ENCODE measurements at places on chromosomes 2 and 18.

DNA sequence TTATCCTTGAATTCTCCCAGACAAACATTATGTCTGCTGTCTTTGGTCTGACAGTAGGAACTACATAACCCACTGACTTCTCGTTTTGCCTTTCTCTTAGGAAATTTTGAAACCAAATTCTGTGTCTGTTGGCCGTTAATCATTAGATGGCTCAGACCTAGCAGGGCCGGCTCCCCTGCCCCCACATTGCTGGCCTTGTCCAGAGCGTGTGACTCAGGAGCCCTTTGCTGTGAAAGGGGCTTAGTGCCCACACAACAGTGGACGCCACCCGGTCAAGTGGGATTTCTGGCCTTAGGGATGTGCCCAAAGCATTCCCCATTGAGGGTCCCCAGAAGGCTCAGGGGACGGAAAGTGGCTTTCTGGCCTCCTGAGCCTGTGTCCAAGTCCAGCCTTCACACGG lies 137.5 kb downstream of the CTIF start:
- no peaks in the 10 kb centered on the region for H3K27me3 ChIP-seq
- H3K27ac ChIP-seq = no peak overlapping the region
- H3K36me3 ChIP-seq = peaks cover 4% of the 10 kb centered on the region

GRCh38 chr2:156687715-156688114 lies 251.5 kb downstream of the GPD2 start:
- DNase-seq = no peak
- no peaks in the 10 kb centered on the region for H3K36me3 ChIP-seq
- H3K27me3 ChIP-seq = peaks cover 4% of the 10 kb centered on the region

DNA sequence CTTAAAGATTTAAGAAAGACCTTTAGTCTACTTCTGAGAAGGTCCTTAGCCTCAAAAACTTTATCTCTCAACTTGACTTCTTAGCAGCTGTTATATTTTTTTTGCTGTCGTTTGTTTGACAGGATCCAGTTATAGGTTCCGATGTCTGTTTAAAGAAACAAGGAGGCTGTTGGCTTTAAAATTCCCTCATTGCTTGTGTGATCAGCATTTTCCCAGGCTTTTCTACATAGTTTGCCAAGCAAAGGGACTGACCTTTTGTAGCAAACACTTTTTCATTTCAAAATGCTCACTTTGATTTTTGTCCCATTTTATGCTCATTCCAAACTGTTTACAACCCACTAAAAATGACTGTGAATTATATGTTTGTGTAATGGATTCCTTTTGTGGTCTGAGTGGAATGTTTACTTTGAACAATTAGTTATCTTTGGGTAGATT lies 394.9 kb downstream of the ARHGAP15 start:
- no peaks in the 10 kb centered on the region for H3K27me3 ChIP-seq
- no peak overlapping the region for H3K27ac ChIP-seq
- DNase-seq = no peak
- H3K36me3 ChIP-seq = peaks cover 30% of the 10 kb centered on the region
- peaks cover 11% of the 10 kb centered on the region for H3K4me1 ChIP-seq

GRCh38 chr18:37836071-37836970 lies 270.7 kb upstream of the CELF4 start:
- H3K4me3 ChIP-seq = no peak overlapping the region
- DNase-seq = no peak
- H3K27ac ChIP-seq = no peak overlapping the region
- no peaks in the 10 kb centered on the region for H3K27me3 ChIP-seq

- DNase-seq = no peak
- H3K36me3 ChIP-seq = peaks cover 20% of the 10 kb centered on the region
- no peak overlapping the region for H3K27ac ChIP-seq
- H3K4me3 ChIP-seq = no peak overlapping the region
- peaks cover 29% of the 10 kb centered on the region for H3K4me1 ChIP-seq
Measured at GRCh38 chr2:100073110-100073509, 69.3 kb downstream of the AFF3 start.

- H3K36me3 ChIP-seq = no peaks in the 10 kb centered on the region
- H3K4me1 ChIP-seq = no peaks in the 10 kb centered on the region
- no peaks in the 10 kb centered on the region for H3K27me3 ChIP-seq
- no peak overlapping the region for H3K27ac ChIP-seq
Measured at GRCh38 chr18:67766930-67767329, 250.4 kb upstream of the DSEL start.

DNA sequence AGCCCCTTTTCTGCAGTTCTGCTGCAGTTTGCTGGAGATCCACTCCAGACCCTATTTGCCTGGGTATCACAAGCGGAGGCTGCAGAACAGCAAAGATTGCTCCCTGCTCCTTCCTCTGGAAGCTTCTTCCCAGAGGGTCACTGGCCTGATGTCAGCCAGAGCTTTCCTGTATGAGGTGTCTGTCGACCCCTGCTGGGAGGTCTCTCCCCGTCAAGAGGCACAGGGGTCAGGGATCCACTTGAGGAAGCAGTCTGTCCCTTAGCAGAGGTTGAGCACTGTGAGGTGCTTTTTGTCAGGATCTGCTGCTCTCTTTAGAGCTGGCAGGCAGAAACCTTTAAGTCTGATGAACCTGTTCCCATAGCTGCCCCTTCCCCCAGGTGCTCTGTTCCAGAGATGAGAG lies 42.0 kb upstream of the MYL1 start:
- no peaks in the 10 kb centered on the region for H3K27me3 ChIP-seq
- no peak overlapping the region for H3K27ac ChIP-seq
- DNase-seq = no peak

DNA sequence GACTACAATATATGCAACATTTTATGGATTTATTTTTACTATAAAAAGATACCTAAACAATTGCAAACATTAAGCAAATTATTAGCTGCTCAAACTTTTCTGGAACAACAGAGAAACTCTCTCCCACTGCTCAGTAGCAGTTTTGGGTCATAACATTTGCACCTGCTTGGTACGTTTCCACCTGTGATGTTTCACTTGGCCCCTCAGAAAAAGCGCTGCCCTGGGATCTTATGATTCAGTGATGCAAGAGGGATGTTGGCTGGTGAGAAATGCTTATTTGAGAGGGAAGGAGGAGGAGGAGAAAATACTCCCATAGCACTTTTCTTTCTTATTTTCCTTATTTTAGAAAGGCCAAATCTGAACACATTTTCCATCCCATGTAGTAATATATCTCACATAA lies 9.2 kb downstream of the IRS1 start:
- H3K27me3 ChIP-seq = no peaks in the 10 kb centered on the region
- peaks cover 9% of the 10 kb centered on the region for H3K4me1 ChIP-seq
- peak overlapping the region; percentile 99 for H3K27ac ChIP-seq
- peak overlapping the region; percentile 27 for H3K4me3 ChIP-seq

GRCh38 chr18:68498185-68498584 lies 216.7 kb downstream of the TMX3 start:
- no peaks in the 10 kb centered on the region for H3K4me1 ChIP-seq
- no peak for DNase-seq
- no peaks in the 10 kb centered on the region for H3K27me3 ChIP-seq
- H3K4me3 ChIP-seq = no peak overlapping the region
- no peak overlapping the region for H3K27ac ChIP-seq
- no peaks in the 10 kb centered on the region for H3K36me3 ChIP-seq

GRCh38 chr2:231187736-231188505 lies 10.5 kb upstream of the ARMC9 start:
- no peak for DNase-seq
- no peak overlapping the region for H3K4me3 ChIP-seq
- no peak overlapping the region for H3K27ac ChIP-seq
- H3K4me1 ChIP-seq = no peaks in the 10 kb centered on the region
- peaks cover 11% of the 10 kb centered on the region for H3K27me3 ChIP-seq
- H3K36me3 ChIP-seq = no peaks in the 10 kb centered on the region

GRCh38 chr2:80380736-80381135 lies 76.2 kb upstream of the LRRTM1 start:
- no peaks in the 10 kb centered on the region for H3K27me3 ChIP-seq
- no peaks in the 10 kb centered on the region for H3K4me1 ChIP-seq
- H3K4me3 ChIP-seq = no peak overlapping the region

- H3K27ac ChIP-seq = no peak overlapping the region
- H3K4me3 ChIP-seq = no peak overlapping the region
- H3K27me3 ChIP-seq = no peaks in the 10 kb centered on the region
- H3K4me1 ChIP-seq = no peaks in the 10 kb centered on the region
- DNase-seq = no peak
Measured at GRCh38 chr2:236089271-236090026, 78.7 kb downstream of the GBX2 start.

DNA sequence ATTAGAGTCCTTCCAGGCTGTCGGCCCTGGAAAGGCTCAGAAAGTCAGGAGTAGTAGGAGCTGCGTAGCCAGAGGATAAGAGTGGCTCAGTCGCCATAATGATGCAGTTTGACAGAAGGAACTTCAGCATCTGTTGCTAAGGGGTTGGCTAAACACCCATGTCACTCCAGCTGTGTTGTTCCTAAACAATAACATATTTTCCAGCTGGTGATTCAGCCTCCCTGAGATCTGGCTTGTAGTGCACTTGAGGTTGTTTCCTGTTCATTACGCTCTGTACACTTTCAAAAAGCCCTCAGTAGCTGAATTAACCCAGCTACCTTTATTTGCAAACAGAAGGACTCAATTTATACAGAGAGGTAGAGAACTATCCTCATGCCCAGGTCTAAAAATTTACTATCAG lies 39.7 kb upstream of the EPAS1 start:
- H3K27me3 ChIP-seq = peaks cover 4% of the 10 kb centered on the region

GRCh38 chr2:19048593-19049266 lies 309.7 kb downstream of the OSR1 start:
- H3K4me1 ChIP-seq = no peaks in the 10 kb centered on the region
- no peak overlapping the region for H3K27ac ChIP-seq
- no peak for DNase-seq
- H3K36me3 ChIP-seq = no peaks in the 10 kb centered on the region
- no peak overlapping the region for H3K4me3 ChIP-seq

DNA sequence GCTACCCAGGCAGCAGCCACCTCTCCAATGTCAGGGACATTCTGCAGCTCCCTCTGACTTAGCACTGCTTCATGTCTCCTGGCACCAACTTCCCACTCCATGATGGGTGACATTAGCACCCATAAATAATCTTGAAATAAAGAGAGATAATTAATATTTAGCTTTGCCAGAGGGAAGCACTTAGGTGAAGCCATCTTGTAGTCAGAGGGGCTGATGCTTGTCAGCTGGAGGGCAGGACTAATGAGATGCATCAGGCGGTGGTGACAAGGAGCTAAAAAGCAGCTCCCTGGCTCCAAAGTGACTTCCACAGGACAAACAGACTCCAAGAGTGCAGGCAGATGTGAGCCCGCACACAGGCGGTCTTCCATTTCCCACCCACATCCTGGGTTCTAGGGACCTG lies 153.0 kb upstream of the ID2 start:
- no peak overlapping the region for H3K27ac ChIP-seq
- H3K27me3 ChIP-seq = no peaks in the 10 kb centered on the region
- H3K4me3 ChIP-seq = no peak overlapping the region
- H3K36me3 ChIP-seq = peaks cover 2% of the 10 kb centered on the region
- H3K4me1 ChIP-seq = peaks cover 16% of the 10 kb centered on the region

GRCh38 chr2:236404346-236404745 lies 140.1 kb upstream of the ASB18 start:
- H3K4me1 ChIP-seq = peaks cover 16% of the 10 kb centered on the region
- no peaks in the 10 kb centered on the region for H3K36me3 ChIP-seq
- no peak overlapping the region for H3K27ac ChIP-seq
- no peak overlapping the region for H3K4me3 ChIP-seq
- H3K27me3 ChIP-seq = peaks cover 21% of the 10 kb centered on the region

- no peak for DNase-seq
- H3K4me1 ChIP-seq = no peaks in the 10 kb centered on the region
- H3K27me3 ChIP-seq = peaks cover 10% of the 10 kb centered on the region
- no peak overlapping the region for H3K27ac ChIP-seq
- peaks cover 9% of the 10 kb centered on the region for H3K36me3 ChIP-seq
Measured at GRCh38 chr2:74789271-74789670, 44.7 kb upstream of the HK2 start.

DNA sequence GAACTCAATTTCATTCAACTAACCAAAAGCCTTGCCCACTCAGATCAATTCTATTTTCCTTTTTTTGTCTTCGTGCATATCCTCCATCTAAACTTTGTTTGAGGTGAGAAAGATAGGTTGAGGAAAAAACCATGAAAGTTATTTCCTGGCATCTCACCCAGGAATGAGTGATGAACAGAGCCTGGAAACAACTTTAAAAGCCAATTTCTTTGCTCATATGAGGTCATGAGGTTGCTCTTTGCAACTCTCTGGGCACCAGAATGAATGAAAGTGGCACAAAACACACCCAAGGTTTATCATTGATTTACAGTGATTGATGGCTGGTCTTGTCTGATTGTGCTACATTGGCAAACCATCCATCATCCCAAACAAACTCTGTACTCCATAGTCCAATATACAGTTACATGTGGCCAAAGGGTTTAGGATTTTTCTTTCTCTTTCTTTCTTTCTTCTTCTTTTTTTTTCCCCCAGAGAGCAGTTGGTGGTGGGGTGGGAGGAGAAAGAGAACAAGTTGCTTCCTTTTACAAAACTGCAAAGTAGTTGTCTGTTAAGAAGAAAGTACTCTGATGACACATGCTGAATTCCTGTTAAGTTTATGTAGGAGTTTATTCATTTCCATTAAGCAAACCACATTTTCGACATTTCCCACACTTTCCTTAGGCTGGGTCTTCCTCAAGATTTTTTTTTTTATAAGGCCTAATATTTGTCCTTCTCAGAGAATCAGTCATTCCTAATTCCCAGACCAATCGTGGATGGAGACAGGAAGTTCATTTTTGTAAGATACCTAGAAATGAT lies 575.9 kb upstream of the ZEB2 start:
- no peak overlapping the region for H3K4me3 ChIP-seq
- H3K27ac ChIP-seq = no peak overlapping the region
- no peak for DNase-seq
- H3K4me1 ChIP-seq = no peaks in the 10 kb centered on the region

GRCh38 chr2:73036766-73037165 lies 34.7 kb downstream of the SFXN5 start:
- H3K27ac ChIP-seq = no peak overlapping the region
- peaks cover 8% of the 10 kb centered on the region for H3K36me3 ChIP-seq
- no peak for DNase-seq
- no peaks in the 10 kb centered on the region for H3K27me3 ChIP-seq
- H3K4me1 ChIP-seq = peaks cover 7% of the 10 kb centered on the region

- H3K4me3 ChIP-seq = no peak overlapping the region
- no peak for DNase-seq
- no peaks in the 10 kb centered on the region for H3K4me1 ChIP-seq
- H3K27ac ChIP-seq = no peak overlapping the region
Measured at GRCh38 chr18:60130284-60130683, 230.5 kb downstream of the PMAIP1 start.

GRCh38 chr2:143121957-143122356 lies 7.3 kb upstream of the ARHGAP15 start:
- DNase-seq = no peak
- H3K4me3 ChIP-seq = no peak overlapping the region
- H3K27me3 ChIP-seq = no peaks in the 10 kb centered on the region
- peaks cover 25% of the 10 kb centered on the region for H3K4me1 ChIP-seq
- H3K27ac ChIP-seq = no peak overlapping the region

DNA sequence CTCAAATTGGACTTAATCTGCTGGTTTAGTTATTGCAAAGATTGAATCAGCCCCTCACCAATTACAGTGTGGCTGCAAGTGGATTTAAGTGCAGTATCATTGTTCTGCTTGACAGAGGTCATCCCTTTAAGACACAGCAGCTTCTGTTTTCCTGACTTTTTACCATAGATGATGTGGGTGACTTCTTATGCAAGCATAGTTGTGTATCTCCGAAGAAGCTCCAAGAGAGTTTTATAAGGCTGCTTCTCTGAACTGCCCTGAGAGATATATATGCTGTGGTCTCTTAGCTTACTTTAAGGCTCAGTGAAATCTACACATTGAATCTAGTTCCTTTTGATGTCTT lies 3.5 kb downstream of the TRIB2 start:
- H3K27ac ChIP-seq = peak overlapping the region; percentile 53
- peaks cover 45% of the 10 kb centered on the region for H3K4me1 ChIP-seq
- H3K36me3 ChIP-seq = peaks cover 13% of the 10 kb centered on the region
- no peak for DNase-seq

All from memory B cell (primary cell).